ENCODE measurements at places on chromosomes 3 and 15.

GRCh38 chr3:51974277-51974962 is 444 bp upstream of the ABHD14A start:
- no peak for DNase-seq

DNA sequence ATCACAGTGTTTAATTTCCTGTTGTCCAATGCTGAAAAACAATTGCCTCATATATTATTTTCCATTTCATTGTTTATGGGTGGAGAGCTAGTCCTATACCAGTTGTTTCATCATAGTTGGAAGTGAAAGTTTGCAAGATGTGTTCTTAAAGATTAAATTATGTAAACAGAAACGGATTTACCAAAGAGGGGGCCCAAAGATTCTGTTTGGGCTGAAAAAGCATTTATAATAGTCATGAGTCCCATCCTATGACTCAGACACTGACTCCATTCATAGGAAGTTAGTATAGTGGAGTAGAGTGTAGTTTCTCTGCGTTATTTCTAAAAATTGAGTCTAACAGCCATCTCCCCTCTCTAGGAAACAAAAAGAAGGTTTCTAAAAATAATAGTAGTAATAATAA is 24.3 kb downstream of the NFKBIZ start:
- DNase-seq = no peak

DNA sequence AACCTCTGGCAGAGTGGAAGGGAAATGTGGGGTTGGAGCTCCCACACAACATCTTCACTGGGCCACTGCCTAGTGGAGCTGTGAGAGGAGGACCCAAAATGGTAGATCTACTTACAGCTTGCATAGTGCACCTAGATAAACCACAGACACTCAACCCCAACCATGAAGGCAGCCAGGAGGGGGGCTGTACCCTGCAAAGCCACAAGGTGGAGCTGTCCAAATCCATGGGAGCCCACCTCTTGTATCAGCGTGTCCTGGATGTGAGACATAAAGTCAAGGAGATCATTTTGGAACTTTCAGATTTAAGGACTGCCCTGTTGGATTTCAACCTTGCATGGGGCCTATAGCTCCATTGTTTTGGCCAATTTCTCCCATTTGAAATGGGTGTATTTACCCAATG is 20.9 kb downstream of the TP63 start:
- DNase-seq = peak; percentile 23

GRCh38 chr3:142890592-142890991 is 1.7 kb upstream of the PCOLCE2 start:
- no peak for DNase-seq

DNA sequence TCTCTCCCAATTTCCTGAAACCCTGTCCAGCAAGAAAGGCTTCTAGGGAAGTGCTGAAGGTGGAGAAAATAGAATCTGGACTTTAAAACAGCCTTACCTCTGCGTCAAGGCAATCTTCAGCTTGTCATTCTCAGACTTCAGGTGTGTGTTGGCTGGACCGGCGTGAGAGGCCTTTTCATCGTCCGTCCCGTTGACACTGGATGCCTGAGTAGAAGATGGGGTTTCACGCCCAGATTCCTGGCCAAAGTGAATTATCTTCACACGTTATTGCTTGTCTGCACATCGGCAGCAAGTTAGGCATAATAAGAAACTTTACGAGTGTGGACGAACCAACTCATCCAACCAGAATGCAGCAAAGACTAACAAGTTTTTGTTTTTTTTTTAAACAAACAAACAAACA is 49.5 kb downstream of the WHAMM start:
- no peak for DNase-seq

- no peak for DNase-seq
Measured at GRCh38 chr15:66941108-66941711, 124.2 kb upstream of the SMAD3 start.
